ENCODE measurements at places on chromosomes 3 and 15. TPM values are rescaled to one million over a fixed set of nuclear protein-coding genes. Genes with fewer than 3 reads are reported as not detected.

GRCh38 chr3:122146466-122146865 lies 37.0 kb upstream of the CASR start:
- H3K4me1 ChIP-seq: no peaks in the 10 kb centered on the region
- no peak overlapping the region for H3K4me3 ChIP-seq
- DNase-seq: no peak

- H3K4me1 ChIP-seq: peaks cover 9% of the 10 kb centered on the region
- H3K4me3 ChIP-seq: no peak overlapping the region
- no peaks in the 10 kb centered on the region for H3K27me3 ChIP-seq
- peak overlapping the region; percentile 68 for H3K27ac ChIP-seq
- H3K36me3 ChIP-seq: peaks cover 3% of the 10 kb centered on the region
- DNase-seq: no peak
Observed at GRCh38 chr3:105836533-105836932, 32.3 kb downstream of the CBLB start.

DNA sequence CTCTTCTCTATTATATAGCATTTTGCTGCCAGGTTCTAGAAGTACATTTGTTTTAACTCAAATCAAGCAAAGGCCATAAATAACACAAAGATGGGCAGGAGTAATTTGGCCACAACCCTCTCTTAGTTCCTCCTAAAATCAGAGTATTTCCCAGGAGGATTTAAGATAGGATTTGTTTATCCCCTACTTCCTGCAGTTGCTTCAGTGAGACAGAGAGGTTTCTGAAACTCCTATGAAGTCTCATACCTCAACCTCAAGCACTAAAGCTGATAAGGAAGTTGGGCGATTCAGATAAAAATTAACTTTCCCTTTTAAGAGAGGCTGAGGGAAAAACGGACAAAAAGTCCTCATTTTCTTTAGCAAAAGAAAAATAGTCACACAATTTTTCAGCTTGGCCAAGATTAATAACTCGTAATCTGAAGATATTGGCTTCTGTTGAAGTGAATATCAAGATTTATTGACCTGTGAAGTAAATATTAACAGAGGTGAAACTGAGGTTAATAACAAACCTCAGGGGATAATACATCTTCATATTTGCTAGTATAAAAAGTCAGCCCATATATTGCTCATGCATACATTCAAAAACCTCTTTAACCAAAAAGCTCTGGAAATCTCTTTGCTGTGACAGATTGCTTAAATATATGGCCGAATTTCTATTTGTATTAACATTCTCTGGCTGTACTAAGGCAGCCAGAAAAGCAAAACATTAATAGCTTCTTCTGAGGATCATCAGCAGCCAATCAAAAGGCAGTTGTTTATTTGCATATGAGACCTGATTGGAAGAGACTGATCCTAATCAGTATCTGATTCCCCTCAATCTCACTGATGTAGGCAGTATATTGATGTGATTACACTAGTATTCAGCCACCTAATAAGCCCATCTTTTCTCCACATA lies 90.6 kb upstream of the GADL1 start:
- no peaks in the 10 kb centered on the region for H3K36me3 ChIP-seq
- DNase-seq: no peak
- no peaks in the 10 kb centered on the region for H3K4me1 ChIP-seq
- no peak overlapping the region for H3K4me3 ChIP-seq
- no peaks in the 10 kb centered on the region for H3K27me3 ChIP-seq

DNA sequence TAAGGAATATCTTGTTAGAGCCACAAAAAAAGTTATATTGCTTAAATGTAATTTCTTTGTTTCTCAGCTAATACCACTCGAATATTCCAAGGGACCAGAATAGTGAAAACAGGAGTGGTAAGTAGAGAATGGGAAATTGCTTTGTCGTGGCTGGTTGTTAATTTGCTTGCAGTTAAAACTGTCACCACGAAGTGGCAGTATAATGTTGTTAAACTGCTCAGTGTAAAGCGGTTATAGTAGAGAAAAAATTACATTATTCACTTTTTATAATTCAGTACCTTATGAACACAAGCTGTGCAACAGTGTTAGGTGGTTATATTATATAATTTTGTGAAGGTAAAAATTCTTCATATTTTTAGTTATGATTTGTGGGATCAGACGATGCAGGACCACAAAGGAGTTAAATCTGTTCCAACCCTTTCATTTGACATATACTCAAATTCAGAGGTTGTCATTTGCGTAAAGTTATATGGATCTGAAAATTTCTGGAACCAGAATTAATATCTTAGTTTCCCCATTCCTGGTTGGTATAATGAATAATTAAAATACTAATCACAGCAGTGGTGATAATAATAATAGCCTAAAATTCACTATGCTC lies 171.8 kb downstream of the FEZF2 start:
- H3K27me3 ChIP-seq: no peaks in the 10 kb centered on the region
- peaks cover 13% of the 10 kb centered on the region for H3K36me3 ChIP-seq
- H3K4me1 ChIP-seq: no peaks in the 10 kb centered on the region
- H3K4me3 ChIP-seq: no peak overlapping the region
- no peak overlapping the region for H3K27ac ChIP-seq

DNA sequence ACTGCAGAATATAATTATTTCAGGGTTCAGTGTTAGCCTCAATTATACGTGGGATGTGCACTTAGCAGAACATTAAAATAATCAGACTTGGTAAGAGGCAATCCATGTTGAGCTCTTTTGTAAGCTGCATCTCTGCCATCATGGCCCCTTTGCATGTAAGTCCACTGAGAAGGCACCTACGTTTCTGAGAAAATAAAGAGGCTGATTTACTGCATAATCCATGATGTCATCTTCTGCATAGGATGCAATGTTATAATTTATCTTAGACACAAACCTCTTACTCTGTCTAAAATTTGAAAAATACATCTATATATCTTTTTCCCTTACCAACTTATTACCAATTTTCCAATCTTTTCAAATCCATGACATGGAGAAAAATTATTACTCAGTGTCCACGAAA lies 1294.7 kb downstream of the ZPLD1 start:
- no peak overlapping the region for H3K27ac ChIP-seq
- H3K36me3 ChIP-seq: no peaks in the 10 kb centered on the region
- no peaks in the 10 kb centered on the region for H3K4me1 ChIP-seq
- H3K27me3 ChIP-seq: no peaks in the 10 kb centered on the region
- no peak overlapping the region for H3K4me3 ChIP-seq

- no peak overlapping the region for H3K27ac ChIP-seq
- H3K27me3 ChIP-seq: no peaks in the 10 kb centered on the region
- DNase-seq: peak; percentile 18
- no peak overlapping the region for H3K4me3 ChIP-seq
- no peaks in the 10 kb centered on the region for H3K36me3 ChIP-seq
Observed at GRCh38 chr3:87733671-87734367, 325.0 kb downstream of the CGGBP1 start.

- no peak overlapping the region for H3K4me3 ChIP-seq
- no peak overlapping the region for H3K27ac ChIP-seq
- no peaks in the 10 kb centered on the region for H3K27me3 ChIP-seq
Observed at GRCh38 chr3:52140769-52141168, 13.5 kb downstream of the POC1A start.

GRCh38 chr3:129715854-129716253 lies 109.4 kb upstream of the PLXND1 start:
- no peaks in the 10 kb centered on the region for H3K27me3 ChIP-seq
- H3K36me3 ChIP-seq: no peaks in the 10 kb centered on the region
- no peak overlapping the region for H3K4me3 ChIP-seq
- no peak for DNase-seq
- no peak overlapping the region for H3K27ac ChIP-seq

GRCh38 chr3:3907023-3907422 lies 107.8 kb downstream of the LRRN1 start:
- H3K36me3 ChIP-seq: peaks cover 1% of the 10 kb centered on the region
- DNase-seq: no peak
- no peak overlapping the region for H3K4me3 ChIP-seq
- H3K27me3 ChIP-seq: no peaks in the 10 kb centered on the region
- H3K4me1 ChIP-seq: no peaks in the 10 kb centered on the region

- H3K27me3 ChIP-seq: no peaks in the 10 kb centered on the region
- no peak overlapping the region for H3K4me3 ChIP-seq
- no peak for DNase-seq
- no peak overlapping the region for H3K27ac ChIP-seq
- H3K36me3 ChIP-seq: no peaks in the 10 kb centered on the region
Observed at GRCh38 chr3:146646261-146646660, 41.1 kb upstream of the PLSCR5 start.

DNA sequence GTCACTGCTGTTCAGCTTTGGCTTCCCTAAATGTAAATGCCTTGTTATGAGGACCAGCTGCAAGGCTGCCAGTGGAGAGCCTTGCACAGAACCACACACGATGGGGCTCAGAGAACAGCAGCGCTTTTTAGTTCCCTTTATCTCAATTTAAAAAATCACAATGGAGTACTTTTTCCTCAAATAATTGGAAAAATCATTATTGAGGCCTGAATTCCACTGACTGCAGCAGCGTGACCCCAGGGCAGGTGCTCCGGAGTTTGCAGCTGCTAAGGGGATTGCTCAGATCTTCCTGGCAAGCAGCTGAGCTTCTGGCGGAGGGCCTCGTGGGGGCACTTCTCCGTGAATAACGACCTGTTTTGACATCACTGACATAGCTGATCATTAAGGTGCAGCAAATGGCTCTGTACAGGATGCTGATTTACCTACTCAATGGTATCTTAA lies 245.6 kb upstream of the TRIM42 start:
- no peaks in the 10 kb centered on the region for H3K36me3 ChIP-seq
- H3K27me3 ChIP-seq: no peaks in the 10 kb centered on the region
- H3K27ac ChIP-seq: no peak overlapping the region
- no peak for DNase-seq
- no peaks in the 10 kb centered on the region for H3K4me1 ChIP-seq

- no peak overlapping the region for H3K27ac ChIP-seq
- H3K4me1 ChIP-seq: no peaks in the 10 kb centered on the region
- no peak overlapping the region for H3K4me3 ChIP-seq
- H3K27me3 ChIP-seq: no peaks in the 10 kb centered on the region
- DNase-seq: no peak
Observed at GRCh38 chr3:69105320-69105719, 17.1 kb downstream of the LMOD3 start.

GRCh38 chr3:57659806-57660439 lies 33.0 kb downstream of the DENND6A start:
- DNase-seq: no peak
- no peaks in the 10 kb centered on the region for H3K4me1 ChIP-seq
- no peak overlapping the region for H3K27ac ChIP-seq
- peaks cover 8% of the 10 kb centered on the region for H3K36me3 ChIP-seq
- H3K4me3 ChIP-seq: no peak overlapping the region

GRCh38 chr3:29493109-29493508 lies 212.2 kb downstream of the RBMS3 start:
- peaks cover 6% of the 10 kb centered on the region for H3K4me1 ChIP-seq
- DNase-seq: no peak
- no peak overlapping the region for H3K27ac ChIP-seq
- no peak overlapping the region for H3K4me3 ChIP-seq
- H3K27me3 ChIP-seq: no peaks in the 10 kb centered on the region
- H3K36me3 ChIP-seq: no peaks in the 10 kb centered on the region

DNA sequence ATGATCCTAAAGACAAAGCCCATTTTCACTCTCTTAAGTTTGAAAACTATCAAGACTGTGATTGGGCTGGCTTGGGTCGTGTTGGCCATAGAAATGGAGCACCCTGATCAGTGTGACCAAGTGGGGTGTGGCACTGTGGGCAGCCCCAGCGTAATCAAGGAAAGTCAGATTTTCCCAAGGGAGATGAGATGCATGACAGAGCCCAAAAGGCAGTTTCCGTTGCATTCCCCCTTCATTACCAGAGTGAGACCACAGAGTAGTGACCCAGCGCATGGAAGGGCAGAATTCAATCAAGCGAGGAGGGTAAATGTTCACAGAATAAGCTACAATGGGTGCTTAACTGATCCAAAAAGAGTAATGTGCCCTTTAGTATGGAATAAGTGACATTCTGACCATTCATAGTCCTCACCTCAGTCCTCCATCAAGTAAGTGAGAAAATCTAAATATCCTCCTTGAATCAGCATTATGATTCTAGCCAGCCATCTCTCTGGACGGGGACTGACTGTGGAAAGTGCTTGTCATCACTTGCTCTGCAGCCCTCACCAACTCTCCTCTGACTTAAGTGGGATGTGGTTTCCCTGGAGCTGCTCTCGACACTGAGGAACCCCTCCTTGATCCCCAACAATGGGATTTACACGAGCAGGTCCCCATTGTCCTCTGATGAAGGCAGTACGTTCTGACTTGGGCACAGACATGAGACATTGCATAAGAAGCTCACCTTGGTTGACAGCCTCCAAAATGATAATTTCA lies 430.5 kb downstream of the OCA2 start:
- no peak overlapping the region for H3K4me3 ChIP-seq
- no peak overlapping the region for H3K27ac ChIP-seq
- H3K36me3 ChIP-seq: no peaks in the 10 kb centered on the region
- no peak for DNase-seq

DNA sequence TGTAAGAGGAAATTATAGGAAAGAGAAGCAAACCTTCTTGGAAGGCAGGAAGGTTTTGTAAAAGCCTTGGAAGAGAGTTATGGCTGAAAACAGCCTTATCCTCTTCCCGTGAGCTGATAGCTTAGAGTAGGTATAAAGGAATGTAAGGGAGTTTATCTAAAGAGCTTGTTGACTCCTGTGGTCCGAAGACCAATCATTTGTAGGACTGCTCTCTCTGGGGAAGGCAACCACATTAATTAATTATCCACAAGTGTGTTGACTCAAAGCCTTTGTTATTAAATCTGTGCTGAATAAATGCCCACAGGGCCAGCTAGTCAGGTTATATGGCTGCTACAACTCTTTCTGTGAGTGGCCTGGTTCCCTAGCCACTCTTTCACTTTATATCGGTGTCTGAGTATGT lies 452.1 kb upstream of the RASGRP1 start:
- H3K36me3 ChIP-seq: no peaks in the 10 kb centered on the region
- no peak overlapping the region for H3K27ac ChIP-seq
- no peak overlapping the region for H3K4me3 ChIP-seq
- no peaks in the 10 kb centered on the region for H3K27me3 ChIP-seq
- no peaks in the 10 kb centered on the region for H3K4me1 ChIP-seq

GRCh38 chr15:38699633-38700230 lies 135.1 kb upstream of the RASGRP1 start:
- no peak overlapping the region for H3K27ac ChIP-seq
- DNase-seq: peak; percentile 63
- H3K36me3 ChIP-seq: no peaks in the 10 kb centered on the region
- H3K4me1 ChIP-seq: no peaks in the 10 kb centered on the region

- H3K4me3 ChIP-seq: no peak overlapping the region
- H3K27me3 ChIP-seq: no peaks in the 10 kb centered on the region
- no peaks in the 10 kb centered on the region for H3K4me1 ChIP-seq
- no peak overlapping the region for H3K27ac ChIP-seq
- DNase-seq: no peak
- no peaks in the 10 kb centered on the region for H3K36me3 ChIP-seq
Observed at GRCh38 chr15:36960947-36961227, 139.5 kb downstream of the MEIS2 start.

GRCh38 chr15:31482122-31482922 lies 155.7 kb downstream of the KLF13 start:
- peaks cover 38% of the 10 kb centered on the region for H3K27me3 ChIP-seq
- H3K4me1 ChIP-seq: peaks cover 2% of the 10 kb centered on the region
- H3K36me3 ChIP-seq: no peaks in the 10 kb centered on the region
- no peak overlapping the region for H3K27ac ChIP-seq

The IL17RB gene
- total RNA-seq: 6.3 TPM

The UBA3 gene
- total RNA-seq: 53.4 TPM

The C3orf49 gene
- total RNA-seq: not detected

The FANCD2OS gene
- total RNA-seq: not detected

The WDR93 gene
- total RNA-seq: 3.0 TPM

The LRTM1 gene
- total RNA-seq: not detected

The CCR9 gene
- not detected for total RNA-seq

The CYP11A1 gene
- total RNA-seq: 0.74 TPM

The EIF4E3 gene
- 21.8 TPM for total RNA-seq

The CHRNA5 gene
- total RNA-seq: 1.3 TPM

The SLC28A2 gene
- total RNA-seq: 0.28 TPM

Measured in lung (tissue), 17 donors.